GM23248 (cell line): ENCODE measurements at places on chromosomes 7 and 10.
A peak's percentile ranks its signal among the peaks of the same experiment; 100 is the strongest.

GRCh38 chr7:158322616-158323530 is 264.8 kb downstream of the PTPRN2 start:
- H3K27me3 ChIP-seq, result no peaks in the 10 kb centered on the region
- H3K4me1 ChIP-seq, result no peaks in the 10 kb centered on the region
- H3K4me3 ChIP-seq, result no peak overlapping the region
- no peak for DNase-seq

DNA sequence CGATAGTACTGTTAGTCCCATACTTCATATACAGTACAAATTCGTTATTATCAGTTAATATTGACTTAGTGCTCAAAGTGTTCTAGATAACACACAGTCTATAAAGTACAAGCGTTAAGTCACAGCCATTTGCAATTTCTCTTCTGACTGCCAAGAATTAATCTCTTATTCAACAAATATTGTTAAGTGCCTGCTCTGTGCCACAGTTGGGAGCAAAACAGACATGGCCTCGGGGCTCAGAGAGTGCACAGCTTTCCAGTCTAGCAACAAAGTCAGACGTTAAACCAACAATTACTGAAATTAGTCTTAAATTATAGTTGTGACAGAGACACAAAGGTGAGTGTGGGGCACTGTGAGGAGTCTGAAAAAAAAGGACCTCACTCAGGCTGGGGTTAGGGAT is 113.0 kb upstream of the DPP6 start:
- H3K27me3 ChIP-seq, result no peaks in the 10 kb centered on the region
- no peak for DNase-seq
- H3K4me3 ChIP-seq, result no peak overlapping the region

DNA sequence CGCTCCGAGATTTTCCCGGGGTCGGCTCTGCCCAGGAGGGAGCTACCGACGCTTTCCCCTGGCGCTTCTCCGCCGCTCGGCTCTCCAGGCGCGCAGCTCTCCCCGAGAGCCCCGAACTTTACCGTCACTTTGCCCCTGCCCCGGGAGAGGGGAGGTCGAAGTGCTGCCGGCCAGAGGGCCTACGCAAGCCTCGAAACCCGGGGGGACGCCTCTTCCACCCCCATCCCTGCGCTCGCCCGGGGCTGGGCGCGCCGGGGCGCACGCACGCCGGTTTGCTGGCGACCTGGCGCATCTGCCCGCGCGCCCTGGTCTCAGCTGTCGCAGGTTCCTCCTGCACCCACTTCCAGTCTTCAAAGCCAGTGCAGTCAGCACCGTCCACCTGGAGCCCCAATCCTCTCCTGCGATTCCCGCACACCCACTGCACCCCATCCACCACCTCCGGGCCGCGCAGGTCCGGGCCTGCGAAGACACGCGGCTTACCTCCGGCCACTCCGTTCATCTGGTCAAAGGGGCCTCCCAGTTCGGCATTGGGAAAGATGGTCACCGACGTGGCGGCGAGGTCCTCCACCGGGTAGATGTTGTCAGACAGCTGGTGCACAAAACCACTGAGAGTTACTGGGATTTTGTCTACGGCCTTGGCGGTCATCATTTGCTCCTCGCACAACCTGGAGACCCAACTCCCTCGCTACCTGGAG is 638 bp downstream of the EGR2 start:
- peaks cover 10% of the 10 kb centered on the region; the same call in 1 of the 2 replicates for H3K4me1 ChIP-seq
- H3K4me3 ChIP-seq, result peak overlapping the region; percentile 88
- DNase-seq, result peak; percentile 35

DNA sequence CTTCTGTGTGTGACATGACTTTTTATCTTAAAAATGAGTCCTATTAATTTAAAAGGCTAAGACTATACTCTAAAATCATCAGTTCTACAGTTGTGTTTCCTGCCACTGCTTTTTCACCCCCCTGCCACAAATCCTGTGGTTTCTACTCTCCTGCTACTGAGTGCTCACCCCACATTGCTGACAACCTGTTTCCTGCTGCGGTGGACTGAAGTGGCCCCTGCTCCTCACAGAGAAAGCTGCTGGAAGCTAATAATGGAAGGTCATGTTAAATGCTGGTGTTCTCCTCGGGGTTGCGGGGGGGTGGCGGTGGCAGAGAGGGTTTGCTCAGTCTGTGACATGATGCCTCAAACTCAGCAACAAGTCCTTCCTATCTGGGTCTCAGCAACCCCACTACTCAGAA is 113.2 kb upstream of the INHBA start:
- DNase-seq, result no peak
- H3K36me3 ChIP-seq, result no peaks in the 10 kb centered on the region

DNA sequence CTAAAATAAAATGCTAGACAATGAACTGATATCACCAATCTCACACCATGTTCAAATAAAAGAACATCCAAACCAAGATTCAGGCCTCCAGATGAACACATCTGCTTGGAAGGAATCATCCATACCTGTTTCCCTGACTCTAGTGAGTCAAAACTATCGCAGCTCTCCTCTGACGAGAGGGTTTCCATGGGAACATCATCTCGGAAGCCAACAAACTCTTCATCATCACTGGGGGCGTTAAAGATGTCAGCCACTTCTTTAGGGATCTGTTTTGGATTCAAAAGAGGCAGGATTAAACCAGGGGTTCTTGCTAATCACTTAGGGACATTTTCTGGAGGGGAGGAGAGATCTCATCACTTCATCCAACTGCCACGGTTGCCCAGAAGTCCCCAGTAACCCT is 29.1 kb downstream of the CDCA7L start:
- H3K36me3 ChIP-seq, result no peaks in the 10 kb centered on the region
- no peak overlapping the region for H3K27ac ChIP-seq
- H3K4me3 ChIP-seq, result no peak overlapping the region
- peak; percentile 30 for DNase-seq
- H3K27me3 ChIP-seq, result no peaks in the 10 kb centered on the region

- H3K4me1 ChIP-seq, result no peaks in the 10 kb centered on the region
- no peak overlapping the region for H3K4me3 ChIP-seq
- no peak for DNase-seq
- H3K27ac ChIP-seq, result no peak overlapping the region
- no peaks in the 10 kb centered on the region for H3K27me3 ChIP-seq
Measured at GRCh38 chr10:61321041-61321857, 131.9 kb downstream of the TMEM26 start.

DNA sequence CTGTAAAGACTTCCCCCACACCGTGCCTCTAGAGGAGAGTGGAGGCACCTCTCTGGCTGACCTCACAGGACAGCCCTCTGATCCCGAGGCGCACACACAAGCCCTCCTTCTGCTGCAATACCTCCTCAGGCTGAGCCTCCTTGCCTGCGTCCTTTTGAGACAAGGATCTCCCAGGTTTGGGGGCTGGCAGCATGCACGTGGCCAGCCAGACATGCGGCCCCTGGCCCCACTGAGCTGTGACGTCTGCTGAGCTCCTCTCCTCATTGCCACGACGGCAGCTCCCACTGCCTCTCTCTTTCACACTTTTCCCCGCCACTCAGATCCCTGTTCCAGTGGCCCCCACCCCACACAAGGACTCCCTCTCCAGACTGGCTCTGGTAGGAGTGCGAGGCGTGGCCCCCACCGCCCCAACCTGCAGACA is 12.2 kb upstream of the DNAAF5 start:
- no peaks in the 10 kb centered on the region for H3K27me3 ChIP-seq
- no peak overlapping the region for H3K4me3 ChIP-seq
- H3K36me3 ChIP-seq, result no peaks in the 10 kb centered on the region
- no peaks in the 10 kb centered on the region for H3K4me1 ChIP-seq
- H3K27ac ChIP-seq, result no peak overlapping the region

GRCh38 chr10:629186-629998 is 60.1 kb downstream of the DIP2C start:
- no peak overlapping the region for H3K4me3 ChIP-seq
- peaks cover 14% of the 10 kb centered on the region; the same call in 1 of the 2 replicates for H3K4me1 ChIP-seq
- H3K36me3 ChIP-seq, result no peaks in the 10 kb centered on the region; the same call in 1 of the 2 replicates

DNA sequence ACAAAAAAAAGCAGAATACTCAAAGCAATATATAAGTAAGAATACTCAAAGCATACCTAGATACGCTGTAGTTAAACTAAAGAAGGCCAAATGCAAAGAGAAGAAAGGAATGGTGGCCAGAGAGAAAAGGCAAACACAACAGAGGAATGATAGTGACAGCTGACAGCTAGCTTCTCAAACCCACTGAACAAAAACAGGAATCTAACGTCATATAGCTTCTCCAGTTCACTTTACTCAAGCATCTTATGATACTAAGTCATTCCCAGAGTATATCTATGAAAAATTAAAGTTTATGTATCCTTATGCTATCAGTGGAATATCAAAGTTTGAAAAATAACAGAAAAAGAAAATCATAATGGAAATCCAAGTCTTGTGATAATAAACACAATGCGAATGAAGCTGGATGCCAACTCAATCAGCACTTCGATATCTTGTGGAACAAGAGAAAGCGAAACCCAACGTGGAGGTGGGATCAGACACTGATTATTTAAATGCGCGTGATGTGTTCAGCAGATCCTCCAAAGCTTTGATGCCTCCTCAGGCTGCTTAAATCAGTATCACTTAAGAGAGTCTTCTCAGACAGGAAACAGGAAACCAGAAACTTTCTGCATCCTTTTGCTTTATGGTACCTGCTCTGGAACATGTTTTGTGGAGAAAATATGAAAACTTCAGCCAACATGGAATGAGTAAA is 102.8 kb downstream of the PIP4K2A start:
- H3K4me3 ChIP-seq, result no peak overlapping the region
- peaks cover 9% of the 10 kb centered on the region; the same call in 1 of the 2 replicates for H3K4me1 ChIP-seq
- H3K27me3 ChIP-seq, result no peaks in the 10 kb centered on the region
- no peak overlapping the region for H3K27ac ChIP-seq
- DNase-seq, result no peak

- H3K27ac ChIP-seq, result peak overlapping the region; percentile 3; the same call in 1 of the 2 replicates
- H3K4me1 ChIP-seq, result peaks cover 26% of the 10 kb centered on the region
- peak; percentile 35 for DNase-seq
- H3K27me3 ChIP-seq, result no peaks in the 10 kb centered on the region
- peak overlapping the region; percentile 94 for H3K4me3 ChIP-seq
- 0 out of 2 replicates have a peak, but pooled peaks cover 5% of the 10 kb centered on the region for H3K36me3 ChIP-seq
Measured at GRCh38 chr7:127654404-127655394, 2.7 kb downstream of the SND1 start.

DNA sequence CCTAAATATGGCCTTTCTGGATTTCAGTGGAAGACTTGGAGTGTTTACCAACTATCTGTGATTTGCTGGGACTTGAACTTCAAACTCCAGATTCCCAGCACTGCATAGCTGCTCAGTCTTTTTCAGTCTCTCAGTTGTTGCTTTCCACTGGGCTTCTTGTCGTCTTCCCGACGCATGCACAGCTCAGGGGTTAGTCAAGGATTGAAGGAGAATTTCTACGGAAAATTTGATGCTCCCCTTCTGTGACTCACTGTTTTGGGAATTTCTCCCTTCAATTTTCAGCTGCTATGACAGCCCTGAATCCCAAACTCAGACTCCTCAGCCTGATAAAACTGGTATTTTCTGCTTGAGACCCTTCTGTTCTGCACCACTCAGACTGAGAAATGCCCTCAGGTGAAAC is 91.7 kb downstream of the CYP26A1 start:
- peak; percentile 86 for DNase-seq
- H3K36me3 ChIP-seq, result no peaks in the 10 kb centered on the region
- no peaks in the 10 kb centered on the region for H3K27me3 ChIP-seq
- H3K4me3 ChIP-seq, result no peak overlapping the region
- peak overlapping the region; percentile 66 for H3K27ac ChIP-seq

DNA sequence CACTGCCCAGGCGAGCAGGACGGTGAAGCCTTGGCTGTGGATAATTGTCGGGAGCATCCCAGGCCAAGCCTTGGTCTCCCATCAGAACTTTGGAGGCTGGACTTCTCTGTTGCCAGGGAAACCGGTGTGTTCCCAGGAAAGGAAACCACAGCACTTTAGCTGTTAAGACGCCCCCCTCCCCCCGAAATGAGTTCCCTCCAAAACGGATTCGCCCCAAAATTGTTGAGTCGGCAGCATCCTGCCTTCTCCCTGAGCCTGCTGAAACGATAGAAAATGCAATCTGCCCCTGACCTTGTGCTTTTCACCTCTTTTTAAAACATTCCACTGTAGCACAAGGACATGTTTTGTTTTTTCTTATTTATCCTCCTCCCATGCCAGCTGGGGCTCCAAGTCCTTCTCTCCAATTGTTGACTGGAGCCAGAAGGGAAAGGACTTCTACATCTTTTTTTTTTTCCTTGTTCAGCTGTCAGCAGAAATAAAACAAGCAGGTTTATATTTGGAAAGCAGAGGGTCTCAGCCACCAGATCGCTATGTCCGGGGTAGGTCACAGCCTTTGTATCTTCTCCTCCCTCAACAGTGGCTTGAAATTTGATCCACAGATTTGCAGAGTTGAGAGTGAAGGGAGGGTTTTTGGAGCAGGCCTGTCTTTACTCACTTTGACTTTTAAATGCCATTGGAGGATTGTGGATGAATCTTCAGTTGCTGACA is 116.5 kb downstream of the ZMIZ1 start:
- H3K4me3 ChIP-seq, result no peak overlapping the region
- H3K4me1 ChIP-seq, result peaks cover 55% of the 10 kb centered on the region
- peak; percentile 45 for DNase-seq

- H3K27ac ChIP-seq, result no peak overlapping the region
- DNase-seq, result peak; percentile 47
- H3K27me3 ChIP-seq, result no peaks in the 10 kb centered on the region
- no peaks in the 10 kb centered on the region for H3K4me1 ChIP-seq
- H3K4me3 ChIP-seq, result no peak overlapping the region
Measured at GRCh38 chr10:88289342-88289741, 293.8 kb downstream of the RNLS start.

- no peak overlapping the region for H3K4me3 ChIP-seq
- no peaks in the 10 kb centered on the region for H3K4me1 ChIP-seq
- no peak for DNase-seq
- H3K36me3 ChIP-seq, result no peaks in the 10 kb centered on the region
- H3K27me3 ChIP-seq, result no peaks in the 10 kb centered on the region
- H3K27ac ChIP-seq, result no peak overlapping the region
Measured at GRCh38 chr7:50268223-50268622, 36.3 kb upstream of the IKZF1 start.

DNA sequence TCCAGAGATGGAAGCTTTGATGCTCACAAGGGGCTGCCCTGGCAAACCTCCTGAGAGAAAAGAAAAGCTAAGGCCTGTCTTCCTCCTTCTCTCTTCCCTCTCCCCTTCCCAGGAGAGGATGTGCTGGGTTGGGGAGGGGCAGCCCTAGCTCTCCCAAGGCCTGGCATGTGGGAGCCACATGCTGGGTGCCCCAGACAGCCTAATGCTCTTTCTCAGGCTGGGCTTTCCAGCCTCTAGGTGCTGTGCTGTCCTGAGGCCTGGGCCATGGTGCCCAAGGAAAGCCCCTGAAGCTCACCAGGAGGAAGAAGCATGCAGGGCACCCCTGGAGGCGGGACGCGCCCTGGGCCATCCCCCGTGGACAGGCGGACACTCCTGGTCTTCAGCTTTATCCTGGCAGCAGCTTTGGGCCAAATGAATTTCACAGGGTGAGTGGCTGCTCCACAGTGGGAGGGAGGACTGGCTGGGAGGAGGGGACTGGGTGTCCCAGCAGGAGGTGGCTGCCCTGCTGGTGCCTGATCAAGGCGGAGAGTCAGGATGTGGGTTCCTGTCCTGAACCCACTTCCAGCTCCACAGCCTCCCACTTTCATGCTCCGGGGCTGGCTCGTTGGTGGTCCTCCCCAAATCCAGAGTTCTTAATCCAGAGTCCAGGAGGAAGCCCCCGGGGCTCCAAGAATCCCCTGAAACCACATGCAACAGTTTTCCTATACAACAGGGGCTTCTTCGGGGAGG is 1.7 kb downstream of the CPA5 start:
- H3K4me1 ChIP-seq, result no peaks in the 10 kb centered on the region; the same call in 1 of the 2 replicates
- H3K27me3 ChIP-seq, result no peaks in the 10 kb centered on the region
- no peaks in the 10 kb centered on the region for H3K36me3 ChIP-seq
- H3K27ac ChIP-seq, result no peak overlapping the region
- DNase-seq, result no peak
